Ecto neural progenitor cell (in vitro differentiated cells): ENCODE measurements at places on chromosomes 11 and 22.

DNA sequence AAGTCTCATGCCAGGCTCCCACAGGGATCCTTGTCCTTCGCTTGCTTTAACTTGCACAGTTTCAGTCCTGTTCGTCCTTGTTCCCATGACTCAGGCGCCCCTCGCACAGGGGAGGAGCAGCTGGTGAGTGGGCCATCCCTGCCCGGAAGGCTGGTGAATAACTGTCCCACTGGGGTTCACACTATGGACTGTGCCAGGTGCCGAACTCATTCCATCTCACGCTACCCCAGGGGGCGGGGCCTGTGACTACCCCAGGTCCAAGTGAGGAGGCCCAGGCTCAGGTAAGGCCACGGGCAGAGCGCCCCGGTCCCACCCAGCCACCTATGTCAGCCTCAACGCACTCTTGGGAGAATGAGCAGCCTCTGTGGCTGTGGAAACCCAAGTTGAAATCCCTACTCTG, 7.2 kb upstream of the CARD10 start:
- no peak for DNase-seq

GRCh38 chr11:130783323-130783722, 133.0 kb downstream of the SNX19 start:
- peak; percentile 44 for DNase-seq

DNA sequence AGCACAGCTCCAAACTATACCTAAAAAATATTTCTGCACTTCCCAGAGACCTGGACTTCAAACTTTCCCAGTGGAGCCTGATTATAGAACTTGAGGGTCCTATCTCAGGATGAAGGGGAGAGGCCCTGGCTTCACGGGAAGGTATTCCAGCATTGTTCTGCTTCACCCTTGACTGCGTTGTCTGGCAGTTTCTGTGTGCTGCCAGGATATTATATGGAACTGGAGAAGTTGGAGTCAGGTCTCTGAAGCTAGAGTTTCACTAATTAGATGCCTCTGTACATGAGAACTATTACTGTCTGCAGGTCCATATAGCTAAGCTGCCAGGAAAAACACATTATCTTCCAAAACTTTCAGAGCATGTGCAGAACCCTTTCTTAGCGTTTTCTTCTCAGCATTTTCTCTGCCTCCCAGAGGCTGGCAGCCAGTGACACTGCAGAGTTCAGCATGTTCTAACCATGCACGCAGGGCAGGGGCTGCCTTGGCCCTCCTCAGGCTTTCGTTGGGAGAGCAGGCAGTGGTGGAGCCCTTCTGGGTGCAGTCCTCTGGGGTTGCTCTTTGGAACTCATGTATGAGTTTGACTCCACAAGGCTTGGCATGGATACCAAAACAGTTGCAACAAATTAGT, 99.3 kb downstream of the CWC15 start:
- no peak for DNase-seq

DNA sequence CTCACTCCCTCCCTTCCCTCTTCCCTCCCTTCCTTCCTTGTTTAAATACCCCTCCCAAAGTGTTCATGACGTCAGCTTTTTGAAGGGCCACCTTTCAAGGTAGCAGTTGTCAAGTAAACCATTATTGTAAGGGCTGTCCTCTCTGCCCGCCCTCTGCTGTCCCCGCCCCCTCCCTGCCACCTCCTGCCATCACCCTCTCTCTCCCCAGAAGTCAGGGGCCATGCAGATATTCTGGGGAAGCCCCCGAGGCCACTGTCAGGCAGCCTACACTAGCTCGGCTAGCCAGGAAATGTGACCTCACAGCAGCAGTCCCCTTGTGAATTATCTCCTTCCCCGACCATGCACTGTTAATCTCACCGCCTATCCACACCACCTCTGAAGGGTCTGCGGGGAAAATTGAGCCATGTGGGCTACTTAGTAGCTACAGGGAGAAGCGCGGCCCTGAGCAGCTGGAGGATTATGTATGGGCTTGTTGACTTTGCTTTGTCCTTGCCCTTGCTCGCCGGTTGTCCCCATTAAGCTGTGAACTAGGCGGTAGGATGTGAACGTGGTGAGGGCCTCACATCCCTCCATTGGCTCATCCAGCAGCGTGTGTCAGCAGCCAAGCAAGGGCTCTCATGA, 42.1 kb upstream of the ATXN10 start:
- no peak for DNase-seq

- peak; percentile 80 for DNase-seq
Measured at GRCh38 chr11:72724851-72725723, 27.1 kb downstream of the ARAP1 start.
